ENCODE measurements at places on chromosomes 1 and 21.
A peak's percentile ranks its signal among the peaks of the same experiment; 100 is the strongest.

DNA sequence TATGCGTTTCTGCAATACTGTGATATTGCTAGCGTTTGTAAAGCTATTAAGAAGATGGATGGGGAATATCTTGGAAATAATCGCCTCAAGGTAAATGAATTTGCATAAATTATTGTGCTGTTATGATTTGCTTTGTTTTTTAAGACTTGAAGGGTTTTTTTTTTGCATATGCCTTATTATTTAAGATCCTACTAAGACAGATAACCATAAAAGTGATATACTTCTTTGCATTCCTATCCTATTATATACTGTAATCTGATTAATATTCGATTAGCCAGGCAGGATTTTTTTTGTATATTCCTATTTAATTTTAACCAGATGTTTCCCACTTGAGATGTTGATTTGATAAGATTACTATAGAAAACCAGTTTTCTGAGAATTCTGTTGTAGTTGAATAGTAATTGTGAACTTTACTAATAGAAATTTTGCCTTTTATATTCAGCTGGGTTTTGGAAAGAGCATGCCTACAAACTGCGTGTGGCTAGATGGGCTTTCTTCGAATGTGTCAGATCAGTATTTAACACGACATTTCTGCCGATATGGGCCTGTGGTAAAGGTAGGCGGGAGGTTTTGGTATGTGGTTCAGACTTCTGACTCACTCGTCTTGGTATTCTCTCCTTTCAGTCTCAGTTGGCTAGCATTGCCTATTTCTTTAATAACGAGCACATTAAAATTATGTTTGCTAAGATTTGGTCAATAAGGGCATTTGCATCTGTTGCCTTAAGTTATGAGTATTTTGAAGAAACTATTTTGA, 56.8 kb downstream of the ZBTB17 start:
- peak; percentile 82 for DNase-seq

DNA sequence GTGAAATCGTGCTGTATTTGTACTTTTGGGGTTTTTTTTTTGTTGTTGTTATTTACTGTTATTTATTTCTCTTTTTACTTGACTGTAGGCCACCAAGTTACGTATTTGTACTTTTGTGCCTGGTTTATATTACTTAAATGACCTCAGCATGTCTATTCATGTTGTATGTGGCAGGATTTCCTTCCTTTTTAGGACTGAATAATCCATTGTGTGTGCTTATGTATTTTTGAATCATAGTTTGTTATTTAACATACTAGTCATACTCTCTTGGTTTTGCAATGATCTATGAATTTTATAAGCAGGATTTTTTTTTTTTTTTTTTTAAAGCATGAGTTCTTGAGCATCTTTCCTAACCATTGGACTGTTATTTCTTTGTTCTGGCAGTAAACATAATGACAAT, 51.2 kb downstream of the RNF2 start:
- DNase-seq, result no peak

DNA sequence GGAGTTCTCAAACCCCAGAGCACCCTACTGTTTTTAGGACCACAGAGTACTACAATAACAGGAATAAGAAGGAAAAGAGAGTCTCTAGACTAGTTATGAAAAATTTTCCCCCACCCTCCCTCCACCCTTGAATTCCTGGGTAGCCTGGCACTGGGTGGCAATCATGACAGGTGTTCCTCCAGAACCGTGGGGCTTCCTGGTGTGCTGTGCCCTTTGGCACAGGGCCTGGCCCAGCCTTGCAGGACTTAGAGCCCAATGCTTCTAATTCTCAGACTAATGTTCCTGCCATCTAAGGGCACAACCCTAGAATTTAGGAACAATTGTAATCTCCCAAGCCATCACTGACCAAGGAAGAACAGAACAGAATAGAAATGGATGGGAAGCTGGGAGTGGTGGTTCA, 1.5 kb upstream of the CD160 start:
- no peak for DNase-seq

GRCh38 chr21:44706706-44707581, 4.4 kb downstream of the TSPEAR start:
- DNase-seq, result no peak

DNA sequence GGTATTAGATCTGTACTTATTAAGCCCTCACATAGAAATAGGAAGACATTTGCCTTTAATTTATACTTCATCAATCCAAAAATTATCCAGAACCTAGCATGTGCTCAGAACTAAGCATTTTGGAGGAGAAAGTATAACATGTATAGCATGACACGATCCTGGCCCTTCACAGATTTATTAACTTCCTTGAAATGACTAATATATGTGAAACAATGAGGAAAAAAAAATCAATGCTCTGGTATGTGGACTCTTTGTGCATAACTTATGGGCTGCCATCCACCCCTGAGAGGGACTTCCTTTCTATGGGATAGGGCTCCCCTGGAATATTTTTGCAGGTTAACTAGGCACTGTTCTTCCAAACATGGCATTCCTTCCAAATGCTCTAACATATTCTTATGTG, 36.6 kb downstream of the CCDC185 start:
- no peak for DNase-seq

GRCh38 chr1:186239171-186239570, 135.9 kb downstream of the TPR start:
- DNase-seq, result peak; percentile 22

DNA sequence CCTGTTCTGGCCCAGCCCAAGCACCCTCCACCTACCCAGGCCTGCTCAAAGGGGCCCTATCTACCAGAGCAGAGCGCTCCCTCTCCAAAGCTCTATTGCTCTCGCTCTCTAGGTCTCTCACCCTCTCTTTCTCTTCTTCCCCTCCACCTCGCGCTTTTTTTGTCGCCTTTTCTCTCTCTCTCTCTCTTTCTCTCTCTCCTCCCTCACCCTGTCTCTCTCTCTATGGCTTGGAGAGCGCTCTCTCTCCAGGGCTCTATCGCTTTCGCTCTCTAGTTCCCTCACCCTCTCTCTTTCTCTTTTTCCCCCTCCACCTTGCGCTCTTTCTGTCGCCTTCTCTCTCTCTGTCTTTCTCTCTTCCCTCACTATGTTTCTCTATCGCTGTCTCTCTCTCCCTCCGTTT, 3.4 kb upstream of the ZNF678 start:
- DNase-seq, result no peak

DNA sequence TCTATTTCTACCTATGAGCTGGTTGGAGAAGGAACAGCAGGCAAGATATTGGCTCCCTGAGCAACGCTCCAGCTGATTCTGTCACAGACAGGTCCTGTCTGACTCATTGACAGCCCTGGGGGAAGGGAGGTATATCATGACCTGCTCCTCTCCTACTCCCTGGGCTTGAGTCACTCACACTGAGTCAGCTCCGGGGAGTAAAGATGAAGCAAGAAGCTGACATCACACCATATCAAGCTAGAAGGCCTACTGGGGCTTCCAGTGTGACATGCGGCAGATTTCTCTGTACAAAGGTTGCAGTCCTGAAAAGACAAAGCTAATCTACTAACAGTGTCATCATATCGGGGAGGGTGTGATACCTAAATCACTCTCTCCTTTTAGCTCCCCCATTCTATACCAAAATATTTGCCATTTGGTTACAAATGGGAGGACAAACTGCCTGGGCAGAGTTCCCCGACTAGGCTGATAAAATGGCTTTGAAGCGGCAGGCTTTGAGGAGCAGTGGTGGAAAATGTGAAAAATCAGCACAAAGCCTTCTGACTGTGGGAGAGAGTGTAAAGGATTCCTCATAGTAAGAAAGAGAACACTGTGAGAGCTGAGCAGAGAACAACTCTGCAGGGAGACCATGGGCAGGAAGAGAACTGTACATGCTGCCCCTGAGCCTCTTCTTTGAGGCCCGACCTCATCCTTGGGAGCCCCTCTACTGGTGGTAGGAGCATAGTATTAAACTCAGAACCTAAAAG, 15.5 kb downstream of the PI4KB start:
- DNase-seq, result peak; percentile 94

DNA sequence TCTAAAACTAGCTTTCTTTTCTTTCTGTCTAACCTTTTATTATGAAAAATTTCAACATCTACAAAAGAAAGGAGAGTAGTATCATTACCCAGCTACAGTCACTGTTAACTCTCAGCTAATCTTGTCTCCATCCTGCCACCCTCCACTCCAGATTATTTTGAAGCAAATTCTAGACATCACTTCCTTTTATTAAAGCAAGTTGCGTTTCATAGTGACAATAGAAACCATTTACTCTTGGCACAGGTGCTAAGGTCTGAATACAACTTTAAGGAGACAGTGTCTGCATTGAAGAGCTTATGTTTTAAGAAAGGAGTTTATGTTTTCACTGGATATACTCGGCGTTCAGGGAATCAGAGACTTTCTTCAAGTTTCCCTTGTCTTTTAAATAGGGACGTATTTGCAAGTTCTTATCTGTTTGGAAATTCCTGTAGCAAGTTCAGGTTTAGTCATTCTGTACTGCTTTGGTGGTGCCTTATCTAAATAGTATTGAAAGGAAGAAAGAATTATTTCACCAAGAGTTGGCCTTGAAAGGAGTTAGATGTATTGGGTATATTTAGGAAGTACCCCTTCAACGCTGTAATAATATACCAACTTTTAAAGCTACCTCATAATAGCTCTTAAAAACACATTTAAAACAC, 42.7 kb downstream of the ITSN1 start:
- no peak for DNase-seq

DNA sequence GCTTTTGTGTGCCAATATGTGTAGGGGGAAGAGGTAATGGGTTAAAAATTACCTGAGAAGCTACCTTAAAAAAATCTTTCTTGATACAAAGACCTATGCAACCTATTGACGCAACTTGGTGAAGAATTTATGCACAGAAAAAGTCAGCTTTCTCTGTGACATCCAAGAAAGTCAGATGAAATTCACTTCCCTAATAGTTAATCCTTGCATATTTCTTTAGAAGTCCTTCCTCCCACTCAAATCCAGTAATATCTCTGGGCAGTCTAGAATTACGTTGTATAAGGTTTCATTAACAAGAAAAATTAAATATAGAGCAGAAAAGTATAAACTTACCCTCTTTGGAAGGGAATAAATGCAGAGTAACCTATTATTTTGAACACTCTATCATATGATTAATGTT, 2.9 kb downstream of the UBAP2L start:
- no peak for DNase-seq

DNA sequence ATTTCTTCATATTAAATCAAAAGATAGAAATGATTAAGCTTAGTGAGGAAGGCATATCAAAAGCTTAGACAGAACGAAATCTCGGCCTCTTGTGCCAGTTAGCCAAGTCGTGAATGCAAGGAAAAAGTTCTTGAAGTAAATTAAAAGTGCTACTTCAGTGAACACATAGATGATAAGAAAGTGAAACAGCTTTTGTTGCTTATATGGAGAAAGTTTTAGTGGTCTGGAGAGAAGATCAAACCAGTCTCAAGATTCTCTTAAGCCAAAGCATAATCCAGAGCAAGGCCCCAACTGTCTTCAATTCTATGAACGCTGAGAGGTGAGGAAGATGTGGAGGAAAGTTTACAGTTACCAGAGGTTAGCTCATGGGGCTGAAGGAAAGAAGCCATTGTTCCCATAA, 88.4 kb downstream of the ADGRL2 start:
- DNase-seq, result no peak

GRCh38 chr1:101330427-101331130, 93.8 kb downstream of the S1PR1 start:
- no peak for DNase-seq

GRCh38 chr1:184656221-184656620, 98.4 kb downstream of the EDEM3 start:
- peak; percentile 9 for DNase-seq

DNA sequence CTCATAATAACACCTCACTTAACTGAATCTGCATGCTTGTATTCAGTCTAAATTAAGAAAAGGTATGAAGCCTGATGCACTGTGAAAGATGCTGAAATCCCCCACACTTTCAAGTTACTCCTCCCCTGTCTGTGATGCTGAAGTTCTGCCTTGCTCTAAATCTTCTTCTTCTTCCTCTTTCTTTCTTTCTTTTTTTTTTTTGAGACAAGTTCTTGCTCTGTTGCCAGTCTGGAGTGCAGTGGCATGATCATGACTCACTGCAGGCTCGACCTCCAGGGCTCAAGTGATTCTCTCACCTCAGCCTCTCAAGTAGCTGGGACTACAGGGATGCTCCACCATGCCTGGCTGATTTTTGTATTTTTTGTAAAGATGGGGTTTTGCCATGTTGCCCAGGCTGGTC, 231.0 kb upstream of the B3GALT2 start:
- DNase-seq, result no peak

DNA sequence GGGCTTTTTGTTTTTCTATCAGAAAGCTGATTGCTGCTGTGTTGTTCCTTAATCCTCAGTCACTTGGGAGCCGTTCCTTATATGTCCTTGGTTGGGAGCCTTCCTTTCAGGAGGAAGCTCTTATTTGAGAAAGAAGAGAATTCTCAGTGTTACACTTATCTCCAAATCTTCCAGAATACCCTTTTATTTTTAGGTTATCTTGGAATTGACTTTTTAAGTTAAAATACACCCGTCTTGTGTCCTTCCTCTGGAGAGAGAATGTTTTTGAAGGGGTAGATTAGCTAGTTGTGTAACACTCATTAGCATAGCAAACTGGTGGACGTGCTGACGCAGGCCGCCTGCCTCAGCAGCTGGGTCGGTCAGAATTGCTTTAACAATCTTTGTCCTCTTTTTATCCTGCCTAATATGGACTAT, 42.1 kb downstream of the LRRC8B start:
- no peak for DNase-seq

DNA sequence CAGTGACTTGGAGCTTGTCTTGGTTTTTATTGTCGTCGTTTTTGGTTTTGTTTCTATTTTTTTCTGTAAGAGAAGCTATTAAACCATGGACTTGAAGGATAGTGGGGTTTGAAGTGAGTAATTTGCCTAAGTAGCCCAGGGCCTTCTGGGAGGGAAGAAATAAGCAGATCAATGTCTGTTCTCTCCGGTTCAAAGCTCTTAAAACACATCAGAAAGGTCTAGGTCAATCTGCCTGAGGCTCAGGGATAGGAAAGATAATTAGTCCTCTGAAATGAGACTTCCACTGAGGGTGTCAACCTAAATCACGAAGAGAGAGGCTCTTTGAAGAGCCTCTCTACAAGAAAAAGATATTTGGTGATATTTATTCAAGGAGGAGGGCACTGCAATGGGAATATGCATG, 178.0 kb downstream of the MATN1 start:
- no peak for DNase-seq

DNA sequence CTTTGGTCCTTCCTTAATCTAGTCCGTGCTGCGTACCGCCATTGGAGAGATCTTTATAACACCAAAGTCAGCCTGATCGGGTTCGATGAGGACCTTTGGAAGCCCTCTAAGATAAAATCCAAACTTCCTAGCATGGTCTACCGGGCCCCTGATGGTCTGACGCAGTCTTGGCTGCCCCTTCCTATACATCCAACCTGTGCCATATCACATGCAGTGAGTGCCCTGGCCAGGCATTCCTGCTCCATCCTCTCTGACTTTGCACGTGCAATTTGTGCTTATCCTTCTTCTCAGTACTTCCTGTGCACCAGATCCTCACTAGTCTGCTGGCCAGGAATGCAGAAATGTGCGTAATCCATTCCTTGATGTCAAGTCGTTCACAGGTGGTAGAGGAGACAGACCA, 45.6 kb downstream of the CFAP57 start:
- DNase-seq, result no peak

Data from astrocyte of the cerebellum (primary cell).